ENCODE measurements at places on chromosomes 4 and X.

DNA sequence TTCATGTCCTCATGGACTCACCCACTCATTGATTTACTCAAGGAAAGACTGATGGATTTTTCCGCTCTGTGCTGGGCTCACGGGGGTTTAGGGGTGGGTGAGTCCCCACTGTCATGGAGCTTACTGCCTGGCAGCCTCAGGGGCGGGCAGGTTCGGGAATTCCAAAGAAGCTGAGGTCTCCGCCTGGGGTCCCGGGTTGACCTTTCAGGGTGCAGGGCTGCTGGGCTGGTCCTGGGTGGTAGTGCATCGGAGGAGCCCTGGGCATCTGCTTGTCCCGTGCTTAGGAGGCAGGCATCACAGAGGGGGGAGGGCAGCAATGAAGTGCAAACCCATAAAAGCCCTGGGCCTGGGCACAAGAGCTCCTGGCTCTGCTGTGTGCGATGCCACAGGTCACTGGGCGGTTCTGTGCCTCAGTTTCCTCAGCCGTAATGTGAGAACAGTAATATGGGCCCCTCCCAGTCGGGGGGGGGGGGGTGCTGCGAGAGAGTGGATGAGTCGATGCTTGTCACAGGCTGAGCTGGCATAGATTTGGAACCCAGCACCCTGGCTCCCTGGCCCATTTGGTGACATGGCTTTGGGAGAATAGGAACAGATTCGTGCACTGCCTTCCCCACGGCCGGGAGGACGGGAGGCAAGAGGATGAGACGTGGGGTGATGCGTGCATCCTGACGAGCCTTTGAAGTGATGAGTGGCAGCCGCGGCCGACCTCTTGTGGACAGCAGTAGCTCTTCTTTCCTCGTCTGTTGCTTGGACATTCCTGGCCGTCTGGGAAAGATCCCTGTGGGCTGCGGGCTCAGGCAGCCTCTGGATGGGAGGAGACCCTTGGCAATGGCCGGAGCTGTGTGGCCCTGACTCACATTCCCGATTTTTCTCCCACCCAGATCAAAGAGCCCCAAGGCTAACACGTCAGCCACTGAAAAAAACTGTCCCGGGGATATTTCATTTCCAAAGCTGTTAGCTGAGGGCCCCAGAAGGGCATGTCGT, 42.0 kb downstream of the PSAPL1 start:
- no peak for DNase-seq

DNA sequence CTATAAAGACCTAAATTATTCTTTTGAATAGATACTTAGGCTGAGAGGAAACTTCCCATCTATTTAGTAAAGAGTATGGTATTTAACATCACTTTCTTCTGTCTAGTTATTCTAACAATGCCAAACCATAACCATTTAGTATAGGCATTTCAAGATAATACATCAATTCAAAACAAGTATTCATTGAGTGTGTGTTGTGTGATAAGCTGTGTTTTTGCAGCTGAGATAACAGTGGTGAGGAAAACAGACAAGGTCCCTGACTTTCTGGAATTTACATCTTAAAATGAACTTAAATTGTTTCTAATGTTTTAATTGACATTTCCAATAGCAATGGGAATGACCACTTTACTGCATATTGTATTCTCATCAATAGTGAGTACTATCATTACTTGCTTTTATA, 22.4 kb upstream of the TSPAN5 start:
- no peak for DNase-seq

DNA sequence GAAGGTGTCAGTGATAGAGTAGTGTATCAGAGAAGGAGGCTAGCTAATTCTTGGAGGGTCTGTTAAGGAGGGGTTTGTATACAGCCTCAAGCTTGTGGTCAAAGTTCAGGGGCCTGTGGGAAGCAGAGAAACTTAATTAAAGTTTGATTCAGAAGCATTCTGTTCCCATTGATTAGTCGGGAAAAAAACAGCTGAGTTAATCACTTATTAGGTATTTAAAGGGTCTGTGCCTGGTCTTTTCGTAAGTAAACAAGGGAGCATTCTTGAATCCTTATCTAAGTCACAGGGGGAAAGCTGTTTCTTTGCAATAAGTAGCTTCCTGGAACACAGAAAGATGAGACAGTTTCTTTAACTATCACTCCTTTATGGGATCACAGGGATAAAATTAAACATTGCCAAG, 492.1 kb downstream of the PCDH10 start:
- DNase-seq: no peak

GRCh38 chrX:20906571-20906970, 467.6 kb upstream of the CNKSR2 start:
- DNase-seq: no peak

Data from T follicular helper cell (primary cell).